Calu3 (cell line): ENCODE measurements at places on chromosomes 2 and 18.

- peak; percentile 60 for DNase-seq
Measured at GRCh38 chr2:70087702-70088597, 673 bp downstream of the PCBP1 start.

DNA sequence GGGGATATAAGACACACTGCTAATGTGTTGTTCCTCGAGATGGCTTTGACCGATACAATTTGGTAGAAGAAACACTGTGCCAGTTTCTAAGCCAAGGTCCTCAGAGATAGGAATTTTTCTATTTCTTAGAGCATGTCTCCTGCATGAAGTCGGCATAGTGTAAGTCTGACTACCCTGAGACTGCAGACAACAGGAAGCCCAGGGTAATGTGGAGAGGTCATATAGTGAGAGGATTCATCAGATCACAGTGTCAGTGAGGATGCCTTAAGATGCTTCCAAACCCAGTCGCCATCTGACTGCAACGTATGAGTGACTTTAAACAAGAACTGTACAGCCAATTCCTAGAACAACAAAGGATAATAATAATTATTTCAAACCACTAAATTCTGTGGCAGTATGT, 818.3 kb upstream of the GYPC start:
- no peak for DNase-seq

DNA sequence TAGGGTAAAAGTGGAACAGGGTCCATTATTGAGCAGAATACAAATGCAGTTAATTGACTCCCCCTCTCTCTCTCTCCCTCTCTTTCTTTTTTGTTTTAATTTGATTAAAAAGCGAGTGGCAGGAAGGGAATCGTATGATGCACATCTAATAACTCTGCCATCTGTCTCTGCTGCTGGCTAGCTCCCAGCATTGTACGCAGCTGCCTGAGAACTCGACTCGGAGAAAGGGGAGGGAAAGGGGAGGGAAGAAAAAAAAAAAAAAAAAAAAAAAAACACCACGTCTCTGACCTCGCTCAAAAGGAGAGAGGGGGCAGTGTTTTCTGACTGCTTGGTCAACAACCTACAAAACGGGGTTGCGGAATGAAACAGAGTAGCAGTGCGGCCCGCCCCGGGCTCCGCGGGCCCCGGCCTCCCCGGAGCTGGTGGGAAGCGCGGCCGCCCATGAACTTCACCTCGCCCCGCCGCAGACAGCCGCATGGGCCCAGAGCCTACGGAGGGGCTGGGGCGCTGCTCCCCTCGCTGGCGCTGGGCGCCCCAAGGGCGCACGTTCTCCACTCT, 265.7 kb downstream of the TCF4 start:
- no peak for DNase-seq

DNA sequence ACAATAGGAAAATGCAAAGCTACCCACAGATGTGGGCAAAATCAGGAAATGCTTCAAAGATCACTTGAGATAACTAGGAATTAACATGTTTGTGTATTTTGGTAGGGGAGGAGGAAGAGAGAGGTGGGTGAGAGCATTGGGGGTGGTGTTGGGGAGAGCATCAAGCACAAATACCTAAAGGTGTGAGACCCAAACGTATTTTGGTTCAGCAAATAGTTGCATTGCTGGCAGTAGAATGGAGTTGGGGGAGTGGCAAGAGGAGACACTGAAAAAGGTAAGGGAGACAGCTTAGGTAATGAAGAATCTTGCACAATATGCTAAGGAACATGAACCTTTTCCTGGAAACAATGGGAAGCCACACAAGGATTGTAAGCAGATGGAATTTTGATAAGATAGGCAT, 1.5 kb upstream of the PELI1 start:
- DNase-seq: no peak

GRCh38 chr2:113228991-113229716, 49.6 kb downstream of the PAX8 start:
- DNase-seq: no peak

- DNase-seq: no peak
Measured at GRCh38 chr2:72561621-72562318, 264.1 kb downstream of the EXOC6B start.

GRCh38 chr2:167471734-167472133, 583.5 kb downstream of the XIRP2 start:
- DNase-seq: no peak

DNA sequence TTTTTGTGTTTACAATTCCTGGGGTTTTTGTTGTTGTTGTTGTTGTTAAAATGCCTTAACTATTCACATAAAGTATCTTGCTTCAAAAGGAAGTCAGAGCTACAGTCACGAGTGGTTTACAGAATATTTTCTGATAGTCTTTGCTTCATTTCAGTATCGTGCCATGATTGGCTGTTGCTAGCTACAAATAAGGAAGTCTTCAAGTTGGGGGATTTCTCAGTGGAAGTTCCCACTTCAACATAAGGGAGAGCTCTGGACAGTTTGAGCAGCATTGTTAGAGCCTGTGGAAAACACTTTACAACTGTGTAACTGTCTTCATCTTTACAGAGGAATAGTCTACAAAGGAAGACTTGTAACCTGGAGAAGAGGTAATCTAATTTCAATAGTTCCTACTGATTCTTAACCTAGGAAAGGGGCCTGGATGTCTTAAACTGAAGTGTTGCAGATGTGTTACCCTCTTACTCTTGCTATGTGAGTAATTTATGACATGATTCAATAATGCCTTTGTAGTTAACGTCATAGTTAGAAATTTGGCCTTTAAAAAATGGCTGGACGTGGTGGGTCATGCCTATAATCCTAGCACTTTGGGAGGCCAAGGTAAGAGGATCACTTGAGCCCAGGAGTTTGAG, 23.4 kb upstream of the TANK start:
- DNase-seq: peak; percentile 26

GRCh38 chr18:56702946-56703345, 51.8 kb downstream of the WDR7 start:
- peak; percentile 63 for DNase-seq

- DNase-seq: no peak
Measured at GRCh38 chr18:59681521-59682004, 15.7 kb downstream of the CCBE1 start.

DNA sequence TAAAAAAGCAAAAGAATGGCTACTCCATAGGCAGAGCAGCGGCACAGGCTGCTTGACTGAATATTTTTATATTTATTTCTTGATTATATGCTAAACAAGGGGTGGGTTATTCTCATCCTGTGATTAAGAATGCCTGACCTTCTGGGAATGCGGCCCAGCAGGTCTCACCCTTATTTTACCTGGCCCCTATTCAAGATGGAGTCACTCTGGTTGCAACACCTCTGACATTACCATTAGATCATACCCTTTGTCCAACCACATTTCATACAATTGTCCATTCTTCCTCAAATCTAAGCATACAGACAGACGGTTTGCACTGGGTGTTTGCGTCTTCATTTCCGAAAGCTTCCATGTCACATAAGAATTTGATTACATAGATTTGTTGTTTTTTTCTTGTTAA, 168.2 kb downstream of the GALNT1 start:
- no peak for DNase-seq
